NCI-H510A treated with DMSO at 0.1 percent for 48 hours (cell line): ENCODE measurements at places on chromosomes 7 and 10.
A peak's percentile ranks its signal among the peaks of the same experiment; 100 is the strongest.

DNA sequence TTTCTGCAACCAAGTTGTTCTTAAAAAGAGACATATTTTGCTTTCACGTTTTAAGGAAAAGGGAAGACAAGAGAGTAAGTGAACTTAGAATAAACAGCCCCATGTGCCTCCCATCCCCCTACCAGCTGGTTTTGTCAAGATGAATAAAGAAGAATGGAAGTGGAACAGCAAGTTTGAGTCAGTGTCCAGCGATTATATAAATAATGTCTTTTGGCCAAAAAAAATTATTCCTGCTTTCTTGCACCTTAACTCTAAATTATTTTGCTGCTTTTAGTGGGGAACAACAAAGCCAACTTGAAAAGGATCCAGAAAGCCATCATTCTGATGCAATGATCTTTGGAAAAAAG is 82.4 kb upstream of the TRIL start:
- DNase-seq = no peak

DNA sequence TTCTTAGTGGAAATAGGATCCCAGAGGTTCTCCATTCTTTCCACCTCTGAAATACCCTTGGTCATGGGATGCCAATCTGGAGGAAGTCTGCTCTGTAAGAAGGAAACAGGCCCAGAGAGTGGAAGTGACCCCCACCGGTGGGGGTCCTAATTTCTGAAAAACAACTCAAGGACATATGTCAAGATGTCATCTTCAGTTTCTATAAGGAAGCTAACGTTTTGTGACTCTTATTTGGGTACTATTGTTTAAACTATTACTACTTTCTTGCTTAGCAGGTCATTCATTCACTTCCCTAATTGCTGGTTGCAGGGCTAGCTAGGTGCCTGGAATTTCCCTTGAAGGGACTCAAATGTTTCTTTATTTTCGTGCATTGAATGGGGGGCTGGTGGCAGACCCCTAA is 1.9 kb upstream of the ZNF775 start:
- no peak for DNase-seq

GRCh38 chr7:2169923-2170575 is 62.7 kb downstream of the MAD1L1 start:
- DNase-seq = peak; percentile 49

- no peak for DNase-seq
Measured at GRCh38 chr7:132872034-132872433, 209.9 kb downstream of the CHCHD3 start.

DNA sequence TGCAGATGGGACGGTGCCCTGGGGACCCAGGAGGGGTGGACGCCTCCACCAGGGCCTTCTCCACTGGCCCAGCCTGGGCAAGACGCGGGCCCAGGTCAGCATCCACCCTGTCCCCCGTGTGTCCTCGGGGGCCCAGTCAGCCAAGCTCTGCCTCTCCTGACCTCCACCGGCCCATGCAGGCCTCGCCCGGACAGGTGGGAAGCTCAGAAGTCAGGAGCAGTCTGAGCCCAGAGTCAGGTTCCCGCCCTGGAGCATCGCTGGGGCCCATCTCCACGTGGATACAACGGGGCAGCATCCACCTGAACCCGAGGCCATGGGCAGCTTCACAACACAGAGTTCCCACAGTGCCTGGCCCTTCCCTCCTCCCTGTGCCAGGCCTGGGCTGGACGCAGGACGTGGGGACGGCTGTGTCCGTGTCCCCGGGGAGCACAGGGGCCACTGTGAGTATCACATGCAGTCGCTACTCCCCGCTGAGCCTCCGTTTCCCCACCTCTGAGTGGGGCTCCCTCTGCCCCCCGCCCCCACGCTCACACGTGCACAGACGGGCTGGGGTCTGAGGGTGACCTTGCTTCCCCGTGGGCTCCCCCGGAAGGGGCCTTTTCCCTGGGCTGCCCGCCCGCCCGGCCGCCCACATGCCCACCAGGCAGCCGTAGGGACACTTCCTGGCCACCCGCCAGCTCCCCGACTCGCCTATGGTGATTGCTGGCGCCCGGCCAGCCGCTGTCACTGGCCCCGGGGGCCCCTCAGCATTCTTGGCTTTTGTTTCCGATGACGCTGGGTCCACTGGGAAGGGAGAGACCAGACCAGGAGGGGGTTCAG is 64.3 kb downstream of the PDGFA start:
- no peak for DNase-seq

- no peak for DNase-seq
Measured at GRCh38 chr10:59688921-59689351, 20.7 kb downstream of the SLC16A9 start.

DNA sequence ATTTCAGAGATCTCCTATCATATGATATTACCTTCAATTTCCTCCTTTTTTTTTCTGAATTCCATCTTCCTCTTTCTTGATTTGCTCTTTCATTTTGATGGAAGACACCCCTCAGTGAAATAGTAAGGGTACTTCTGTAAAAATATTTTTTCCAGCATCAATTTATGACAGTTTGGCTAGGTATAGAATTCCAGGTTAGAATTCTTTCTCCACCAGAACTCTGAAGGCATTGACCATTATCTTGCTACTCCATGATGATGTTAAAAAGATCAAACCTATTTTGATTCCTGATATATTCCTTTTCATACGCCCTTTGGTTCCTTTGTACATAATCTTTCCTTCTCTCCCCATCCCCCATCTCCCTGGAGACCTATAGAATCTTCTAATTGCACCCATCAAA is 48.4 kb downstream of the MTPAP start:
- no peak for DNase-seq

DNA sequence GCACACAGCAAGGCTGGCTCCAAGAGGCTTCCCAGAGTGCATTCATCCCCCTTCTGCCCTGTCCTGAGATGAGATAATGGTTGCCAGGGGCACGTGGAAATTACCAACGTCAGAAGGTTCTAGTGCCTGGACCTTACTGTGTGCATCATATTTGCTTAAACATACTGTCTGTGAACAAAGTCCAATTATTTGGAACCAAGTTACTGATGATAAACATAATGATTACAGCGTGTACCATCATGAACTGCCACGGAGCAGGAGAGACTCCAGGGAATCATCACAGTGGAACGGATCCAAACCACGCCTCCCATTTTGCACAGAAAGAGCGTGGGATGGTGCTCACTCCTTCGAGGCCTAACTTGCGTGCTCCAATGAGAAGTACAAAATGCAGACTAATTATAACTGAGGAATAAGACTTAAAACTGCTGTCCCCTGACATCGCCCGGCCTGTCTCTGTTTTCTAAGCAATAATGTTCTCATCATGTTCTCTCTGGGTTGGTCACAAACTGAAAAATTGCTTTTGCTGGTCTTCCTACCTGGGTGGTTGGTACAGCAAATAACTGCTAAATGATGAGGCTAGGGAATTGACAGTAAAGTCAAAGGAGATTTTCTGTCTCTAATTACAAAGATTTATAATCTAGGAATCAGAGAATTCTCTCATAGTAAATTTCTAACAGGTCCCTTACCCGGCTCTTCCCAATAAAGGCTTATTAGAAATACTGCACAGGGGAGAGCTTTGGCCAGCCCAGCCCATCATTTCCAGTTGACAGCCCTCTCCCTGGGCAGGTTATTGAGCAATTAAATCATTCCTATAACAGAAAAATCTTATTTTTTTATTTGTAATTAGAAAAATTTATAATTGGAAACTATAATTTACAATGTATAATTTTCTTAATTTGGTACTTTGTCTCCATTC is 182.2 kb downstream of the CAMK1D start:
- DNase-seq = no peak

- DNase-seq = no peak
Measured at GRCh38 chr7:48350515-48350914, 179.3 kb downstream of the ABCA13 start.

DNA sequence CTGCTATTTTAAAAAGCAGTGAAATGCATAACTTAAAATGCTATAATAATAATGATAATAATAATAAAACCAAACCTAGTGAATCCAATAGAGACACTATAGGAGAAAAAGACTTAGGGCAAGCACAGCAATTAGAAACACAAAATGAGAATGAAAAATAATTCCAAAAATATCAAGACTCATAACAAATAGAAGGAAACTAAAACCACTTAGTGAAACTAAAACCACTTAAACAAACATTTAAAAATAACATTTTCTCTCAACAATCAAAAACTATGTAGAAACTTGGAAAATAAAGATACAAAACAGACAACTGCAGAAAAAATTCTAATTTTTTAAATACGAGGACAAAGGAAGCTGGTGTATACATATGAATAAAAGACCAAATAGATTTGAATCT is 655.2 kb upstream of the NRG3 start:
- no peak for DNase-seq

- DNase-seq = no peak
Measured at GRCh38 chr7:128737867-128738385, 1.2 kb upstream of the CALU start.

DNA sequence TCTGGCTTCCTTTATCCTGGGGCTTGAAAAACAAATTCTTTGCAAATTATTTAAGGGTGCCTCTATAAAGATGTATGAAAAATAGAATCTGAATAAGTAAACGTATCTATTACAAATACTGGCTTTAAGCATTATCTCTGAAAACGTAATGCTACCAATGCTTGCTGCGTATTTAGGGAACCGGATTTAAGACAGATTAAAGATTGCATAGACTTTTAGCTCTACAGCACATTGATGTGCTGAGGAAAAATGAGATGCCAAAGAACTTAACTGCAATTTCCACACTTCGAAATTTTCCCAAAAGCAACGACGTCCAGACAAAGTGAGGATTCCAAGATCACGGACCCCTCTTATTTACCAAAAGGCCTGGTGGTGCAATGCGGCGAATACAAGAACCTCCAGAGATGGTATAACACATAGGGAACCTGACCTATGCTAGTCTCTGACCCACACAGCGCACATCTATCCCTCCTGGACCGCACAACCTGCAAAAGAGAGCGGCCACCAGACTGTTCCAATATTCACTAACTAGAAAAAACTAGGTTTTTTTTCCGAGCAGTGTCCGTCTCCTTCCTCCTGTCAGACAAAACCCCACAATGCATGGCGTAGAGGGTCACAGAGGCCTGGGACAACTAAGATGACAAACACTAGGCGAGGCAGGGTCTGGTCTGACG is 34.3 kb upstream of the PHF14 start:
- peak; percentile 62 for DNase-seq

DNA sequence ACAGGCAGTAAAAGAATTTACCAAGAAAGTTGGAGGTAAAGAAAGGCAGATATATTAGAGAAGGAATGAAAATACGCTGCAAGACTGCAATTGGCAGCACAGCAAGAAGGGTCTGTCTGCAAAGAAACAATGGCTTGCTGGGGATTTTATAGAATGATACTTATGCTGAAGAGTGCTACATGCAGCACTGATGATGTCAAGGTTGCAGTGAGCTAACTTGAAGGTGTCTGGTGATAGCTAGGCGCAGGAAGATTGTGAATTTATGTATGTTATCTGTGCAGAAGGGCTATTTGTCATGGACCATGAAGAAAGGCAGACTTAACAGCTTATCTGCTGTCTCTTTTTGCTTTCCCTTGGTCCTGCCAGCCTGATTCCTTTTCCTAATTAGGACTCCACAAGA is 319.3 kb upstream of the KMT2E start:
- DNase-seq = no peak

DNA sequence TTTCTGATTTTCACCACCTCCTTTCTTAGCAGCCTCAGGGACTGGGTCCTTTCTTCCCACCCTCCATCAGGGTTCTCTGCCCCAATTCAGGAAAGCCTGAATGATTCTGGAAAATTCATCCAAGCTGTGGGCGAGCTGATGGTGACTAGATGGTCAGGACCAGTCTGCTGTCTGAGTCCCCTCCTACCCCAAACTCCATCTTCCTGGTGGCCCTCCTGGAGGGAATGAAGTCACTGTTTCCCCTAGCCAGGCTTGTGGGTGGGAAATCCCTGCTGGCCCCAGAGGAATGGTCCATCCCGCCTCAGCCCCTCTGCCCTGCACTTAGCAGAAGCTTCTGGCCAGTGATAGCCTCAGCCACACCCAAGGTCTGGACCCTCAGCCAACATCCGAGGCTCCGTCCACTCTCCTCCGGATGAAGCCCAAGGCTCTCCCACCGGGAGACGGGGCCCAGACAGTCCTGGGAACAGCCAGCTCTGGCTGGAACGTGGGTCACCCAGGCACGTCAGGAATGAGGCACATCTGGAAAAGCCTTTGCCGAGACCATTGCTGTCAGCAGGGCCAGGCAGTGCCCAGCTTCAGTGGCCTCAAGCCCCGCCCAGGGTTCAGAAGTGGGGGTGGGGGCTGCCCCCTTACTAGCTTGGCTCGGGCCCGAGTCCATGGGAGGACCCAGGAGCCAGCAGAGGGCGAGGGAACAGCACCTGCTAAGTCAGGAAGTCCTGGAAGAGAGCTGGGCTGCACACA is 4.0 kb upstream of the AQP1 start:
- no peak for DNase-seq

DNA sequence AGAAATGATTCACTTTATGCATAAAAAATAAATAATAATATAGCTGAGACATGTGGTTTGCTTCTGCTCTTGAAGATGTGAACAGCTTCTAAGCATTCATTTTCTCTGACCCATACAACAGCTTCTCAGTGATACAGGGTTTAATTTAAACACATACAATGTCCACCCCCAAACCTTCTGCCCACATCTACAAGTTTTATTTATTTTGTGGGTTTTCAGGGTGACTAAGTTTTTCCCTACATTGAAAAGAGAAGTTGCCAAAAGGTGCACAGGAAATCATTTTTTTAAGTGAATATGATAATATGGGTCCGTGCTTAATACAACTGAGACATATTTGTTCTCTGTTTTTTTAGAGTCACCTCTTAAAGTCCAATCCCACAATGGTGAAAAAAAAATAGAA is 17.2 kb downstream of the INHBA start:
- no peak for DNase-seq

DNA sequence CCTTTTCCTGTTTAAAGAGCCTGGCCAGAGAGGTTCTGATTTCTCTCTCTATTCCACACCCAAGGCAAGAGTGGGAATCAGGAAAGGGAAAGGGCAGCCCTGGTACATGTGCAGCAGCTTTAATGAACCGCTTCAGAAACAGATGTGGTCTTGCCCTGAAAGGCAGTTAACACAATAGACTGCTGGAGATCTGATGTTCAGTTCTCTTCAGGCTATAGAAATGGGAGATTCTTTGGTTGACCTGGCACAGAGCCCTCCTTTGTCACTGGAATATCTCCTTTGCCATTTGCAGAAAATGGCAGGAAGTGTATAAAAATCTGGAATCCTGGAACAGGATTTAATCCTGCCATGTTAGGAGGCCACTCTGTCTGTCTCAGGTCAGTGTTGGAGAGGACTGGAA is 36.3 kb upstream of the EXOC6 start:
- DNase-seq = no peak

DNA sequence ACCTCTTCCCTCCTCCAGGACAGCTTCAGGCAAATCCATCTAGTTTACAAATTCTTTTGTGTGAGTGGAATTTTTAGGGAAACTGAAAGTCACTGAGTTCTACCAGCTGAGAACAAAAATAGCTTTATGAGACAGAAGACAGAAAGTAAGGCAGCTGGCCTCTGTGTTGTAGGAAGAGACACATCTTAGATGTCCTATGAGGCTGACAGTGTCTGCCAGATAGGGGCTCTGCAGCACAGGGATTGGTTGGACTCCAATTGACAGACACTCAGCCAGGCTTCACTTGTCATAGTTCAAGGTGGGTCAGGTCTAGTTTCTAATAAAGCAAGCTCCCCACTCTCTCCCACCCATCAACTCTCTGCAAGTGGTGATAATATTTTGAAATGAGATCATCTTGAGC is 574.9 kb downstream of the CCSER2 start:
- DNase-seq = no peak
